ENCODE measurements at places on chromosomes 3 and 15.

- DNase-seq, result no peak
Observed at GRCh38 chr3:100465892-100466777, 26.3 kb upstream of the TMEM45A start.

DNA sequence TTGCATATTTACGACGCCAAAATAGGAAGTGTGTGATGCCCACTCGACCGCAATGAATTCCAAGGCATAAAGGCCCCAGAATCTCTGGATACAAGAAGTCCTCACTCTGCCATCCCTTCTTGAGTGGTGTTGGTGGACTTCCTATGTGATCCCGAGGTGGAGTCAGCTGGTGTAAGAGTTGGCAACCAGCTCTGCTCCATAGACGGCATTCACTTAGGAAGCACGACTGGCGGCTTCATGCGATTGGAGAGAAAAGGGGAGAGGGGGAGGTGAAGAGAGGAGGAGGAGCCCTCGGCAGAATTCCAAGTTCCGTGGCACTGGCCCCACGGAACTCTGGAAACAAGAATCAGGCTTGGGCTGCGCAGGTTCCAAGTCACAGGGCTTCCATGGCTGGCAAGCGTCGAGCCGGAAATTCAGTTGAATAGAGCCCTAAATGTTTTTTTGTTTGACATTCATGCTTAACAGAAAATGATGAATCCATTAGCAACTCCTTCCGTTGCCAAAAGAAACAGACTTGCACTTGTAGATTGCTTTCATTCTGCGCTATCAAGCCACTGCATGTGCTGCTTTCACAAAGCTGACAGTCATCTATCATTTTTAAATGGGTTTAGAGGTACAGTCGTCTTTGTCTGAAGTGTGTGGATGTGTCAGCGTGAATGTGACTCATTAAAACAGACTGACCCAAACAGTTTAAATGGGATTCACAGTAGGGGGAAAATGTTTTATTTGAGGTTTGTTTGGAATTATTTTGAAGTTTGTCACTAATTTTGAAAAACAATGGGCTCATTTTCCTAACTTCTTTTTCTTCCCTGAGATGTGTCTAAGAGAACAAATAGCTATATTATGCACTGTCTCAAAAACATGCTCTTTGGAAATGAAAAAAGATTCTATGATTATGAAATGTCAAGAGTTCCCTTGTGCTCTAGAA, 428.3 kb upstream of the ATP11B start:
- no peak for DNase-seq

DNA sequence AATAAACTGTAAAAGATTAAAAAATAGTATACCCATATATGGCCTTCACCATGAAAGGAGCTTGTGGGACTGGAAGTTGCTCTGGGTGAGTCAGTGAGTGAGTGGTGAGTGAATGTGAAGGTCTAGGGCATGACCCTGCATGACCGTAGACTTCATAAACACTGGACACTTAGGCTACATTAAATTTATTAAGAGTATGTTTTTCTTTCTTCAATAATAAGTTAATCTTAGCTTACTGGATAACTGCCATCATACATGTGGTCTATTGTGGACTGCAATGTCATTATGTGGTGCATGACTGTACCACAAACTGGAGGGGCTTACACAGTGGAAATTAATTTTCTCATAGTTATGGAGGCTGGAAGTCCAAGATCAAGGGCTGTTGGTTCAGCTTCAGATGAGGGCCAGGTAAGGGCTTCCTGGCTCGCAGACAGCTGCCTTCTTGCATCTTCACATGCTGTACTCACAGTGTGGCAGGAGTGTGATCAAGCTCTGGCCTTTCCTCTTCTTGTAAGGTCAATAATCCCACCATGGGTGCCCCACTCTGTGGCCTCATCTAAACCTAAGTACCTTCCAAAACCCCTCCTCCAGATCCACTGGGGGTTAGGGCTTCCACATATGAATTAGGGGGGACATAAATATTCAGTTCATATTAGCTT, 40.8 kb upstream of the PRR23E start:
- DNase-seq, result no peak

DNA sequence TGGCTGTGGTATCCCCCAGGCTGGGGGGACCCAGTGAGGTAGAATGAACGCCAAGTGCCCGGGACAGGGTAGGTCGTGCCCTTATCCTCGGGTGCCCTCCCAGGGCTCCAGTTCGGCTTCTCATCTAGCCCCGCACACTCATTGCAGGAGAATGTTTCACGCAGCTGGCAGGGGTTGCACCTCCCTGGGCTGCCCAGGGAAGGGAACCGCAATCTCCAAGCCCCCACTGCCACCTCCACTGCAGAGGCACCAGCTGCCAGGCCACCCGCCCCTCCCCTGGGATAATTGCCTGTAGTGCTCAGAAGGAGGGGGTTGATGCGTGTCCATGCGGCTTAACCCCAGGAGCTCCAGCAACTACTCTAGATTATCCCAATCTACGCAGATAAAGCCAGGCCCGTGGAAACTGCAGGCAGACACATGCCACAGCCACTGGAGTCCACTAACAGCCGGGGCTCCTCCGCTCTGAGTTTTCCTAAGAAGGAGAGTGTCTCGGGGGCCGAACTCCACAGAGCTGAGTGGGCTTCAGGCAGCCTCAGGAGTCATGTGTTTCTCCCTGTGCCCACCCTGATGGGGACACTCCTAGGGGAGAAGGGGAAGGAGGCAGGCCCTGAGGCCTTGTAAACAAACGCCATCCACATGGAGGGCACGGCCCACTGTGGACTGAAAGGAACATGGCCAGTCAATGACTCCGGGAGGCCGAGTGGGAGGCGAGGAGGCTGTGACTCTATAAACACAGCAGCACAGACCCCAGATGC, 137.2 kb upstream of the IQSEC1 start:
- no peak for DNase-seq

DNA sequence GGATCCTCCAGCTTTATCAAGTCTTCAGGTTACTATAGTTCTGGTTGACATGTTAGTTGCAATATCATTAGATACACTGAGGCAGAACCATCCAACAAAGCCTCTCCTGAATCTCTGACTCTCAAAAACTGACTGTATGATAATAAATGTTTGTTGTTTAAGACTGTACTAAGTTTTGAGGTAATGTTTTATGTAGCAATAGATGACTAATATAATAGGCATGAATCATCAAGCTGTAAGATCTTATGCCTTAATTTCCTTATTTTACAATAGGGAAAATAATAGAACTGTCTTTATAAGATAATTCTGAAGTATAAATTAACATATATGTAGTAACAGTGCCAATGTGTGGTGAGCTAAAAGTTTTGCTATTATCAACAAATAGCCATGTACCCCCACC, 88.9 kb upstream of the TBC1D5 start:
- DNase-seq, result no peak

DNA sequence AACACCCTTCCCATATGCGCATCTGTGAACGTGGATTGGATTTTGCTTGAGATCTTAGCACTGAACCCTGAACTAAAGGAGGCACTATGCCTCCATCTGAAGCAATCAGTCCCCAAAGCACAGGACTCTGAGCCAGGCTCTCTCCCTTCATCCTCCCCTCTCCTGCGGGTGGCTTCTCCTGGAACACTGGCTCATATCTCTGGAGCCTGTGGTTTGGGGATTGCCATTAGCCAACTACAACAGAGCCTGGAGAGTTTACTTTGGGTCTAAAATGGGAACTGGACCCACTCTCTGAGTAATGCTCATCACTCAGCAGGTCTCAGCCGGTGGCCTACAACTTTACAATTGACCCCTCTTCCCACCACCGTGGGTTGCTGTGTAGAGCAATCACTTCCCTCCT, 190.8 kb upstream of the HES1 start:
- no peak for DNase-seq

DNA sequence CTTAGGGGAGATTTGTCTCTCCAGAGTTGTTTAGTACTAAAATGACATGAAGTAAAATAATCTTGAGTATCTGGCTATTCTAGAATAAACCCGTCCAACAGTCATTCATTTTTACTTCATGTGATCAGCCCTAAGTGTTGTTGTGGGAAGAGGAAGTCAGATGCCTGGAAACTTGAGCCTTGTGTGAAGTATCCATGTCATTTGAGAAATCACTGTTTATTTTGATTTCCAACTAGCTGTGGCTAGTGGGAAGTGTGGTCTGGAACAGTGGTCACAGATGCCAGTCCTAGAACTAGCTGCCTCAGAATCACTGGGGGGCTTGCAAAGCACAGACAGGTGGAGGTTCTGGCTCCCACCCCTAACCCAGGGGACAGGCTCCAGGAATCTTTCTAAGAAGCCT, 77.7 kb upstream of the LIMD1 start:
- DNase-seq, result no peak

DNA sequence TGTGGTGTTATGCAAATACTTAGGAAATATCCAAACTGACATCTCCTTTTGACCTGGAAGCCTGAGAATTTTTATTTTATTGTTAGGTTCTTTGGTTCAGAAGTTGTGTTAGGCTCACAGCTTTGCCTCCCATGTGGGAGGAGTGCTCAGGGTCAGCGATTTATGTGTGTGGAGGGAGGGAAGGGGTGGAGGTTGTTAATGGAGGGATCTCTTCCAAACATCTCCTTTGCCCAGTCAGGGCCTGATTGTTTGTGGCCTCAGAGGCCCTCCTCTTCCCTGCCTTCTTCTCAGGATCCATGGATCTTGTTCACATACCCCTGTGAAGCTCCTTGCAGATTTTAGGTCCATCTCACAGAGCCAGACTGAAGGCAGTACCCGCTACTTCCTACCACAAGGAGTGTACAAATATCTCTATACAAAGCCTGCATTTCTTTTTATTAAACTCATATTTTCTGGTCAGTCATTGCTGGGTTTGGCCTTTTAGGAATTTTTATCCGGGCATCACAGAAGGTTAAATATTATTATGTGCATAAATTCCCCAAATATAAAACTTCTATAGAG, 40.3 kb downstream of the BBX start:
- no peak for DNase-seq

DNA sequence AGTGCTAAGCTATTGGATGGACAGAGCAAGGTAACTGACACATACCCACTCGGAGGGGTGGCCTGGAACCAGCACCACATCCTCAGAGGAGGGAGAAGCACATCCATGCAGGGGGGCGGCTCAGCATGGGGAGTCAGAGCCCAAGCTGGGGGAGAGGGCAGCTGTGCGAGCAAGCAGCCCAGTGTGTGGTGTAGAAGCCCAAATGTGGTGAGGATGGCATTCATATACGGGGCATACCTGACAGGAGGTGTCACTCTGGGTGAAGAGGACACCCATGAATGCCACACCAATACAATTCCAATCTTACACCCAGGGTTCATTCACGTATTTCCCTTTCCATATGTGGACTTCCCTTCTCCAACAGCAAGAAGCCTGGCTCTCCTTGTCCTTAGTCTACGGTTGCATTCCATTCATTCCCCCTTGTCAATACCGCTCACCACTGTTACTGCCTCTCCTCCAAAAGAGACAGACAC, 58.7 kb upstream of the ACAN start:
- no peak for DNase-seq

GRCh38 chr15:74333662-74334061, 33.8 kb downstream of the CYP11A1 start:
- no peak for DNase-seq

GRCh38 chr3:24709956-24710355, 215.3 kb upstream of the THRB start:
- no peak for DNase-seq

GRCh38 chr15:35784745-35785144, 238.8 kb upstream of the DPH6 start:
- no peak for DNase-seq

- no peak for DNase-seq
Observed at GRCh38 chr3:182424006-182424405, 369.3 kb upstream of the ATP11B start.

DNA sequence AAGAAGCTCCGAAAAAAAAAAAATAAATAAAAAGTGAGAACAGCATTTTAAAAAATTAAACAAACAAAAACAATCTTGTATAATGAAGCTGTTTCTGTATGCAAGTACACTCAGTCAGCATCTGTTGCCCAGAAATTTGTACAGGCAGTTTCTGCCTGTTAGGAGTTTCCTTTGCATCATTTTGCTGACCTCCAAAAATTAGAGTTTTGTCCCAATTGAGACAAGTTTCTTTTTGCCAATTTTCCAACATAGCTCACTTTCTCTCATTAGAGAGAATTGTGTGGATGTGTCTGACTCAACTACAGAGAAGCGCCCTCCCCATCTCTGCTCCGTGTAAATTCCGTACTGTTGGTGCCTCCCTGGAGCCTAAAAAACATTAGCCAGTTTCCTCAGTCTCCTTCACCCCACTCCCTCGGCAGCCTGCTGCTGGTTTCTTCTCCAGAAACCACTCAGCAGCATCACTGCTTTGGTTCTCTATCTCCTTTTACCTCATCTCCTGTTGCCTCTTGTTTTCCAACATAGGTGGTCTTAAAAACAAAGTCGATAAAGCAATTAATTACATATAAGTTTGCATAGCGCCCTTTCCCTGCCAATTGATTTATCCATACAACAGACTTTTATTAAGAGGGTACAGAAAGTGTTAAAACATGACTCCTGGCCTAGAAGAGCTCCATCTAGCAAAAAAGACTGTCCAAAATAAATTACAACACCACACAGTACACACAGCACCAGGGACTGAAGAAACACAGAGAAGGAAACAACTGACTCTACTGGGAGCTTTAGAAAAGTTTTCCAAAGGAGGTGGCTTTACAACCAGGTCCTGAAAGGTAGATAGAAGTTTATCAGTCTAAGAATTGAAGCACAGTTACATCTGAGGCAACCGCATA, 286.7 kb downstream of the SHOX2 start:
- no peak for DNase-seq

- DNase-seq, result no peak
Observed at GRCh38 chr3:172711454-172711795, 558 bp upstream of the NCEH1 start.

DNA sequence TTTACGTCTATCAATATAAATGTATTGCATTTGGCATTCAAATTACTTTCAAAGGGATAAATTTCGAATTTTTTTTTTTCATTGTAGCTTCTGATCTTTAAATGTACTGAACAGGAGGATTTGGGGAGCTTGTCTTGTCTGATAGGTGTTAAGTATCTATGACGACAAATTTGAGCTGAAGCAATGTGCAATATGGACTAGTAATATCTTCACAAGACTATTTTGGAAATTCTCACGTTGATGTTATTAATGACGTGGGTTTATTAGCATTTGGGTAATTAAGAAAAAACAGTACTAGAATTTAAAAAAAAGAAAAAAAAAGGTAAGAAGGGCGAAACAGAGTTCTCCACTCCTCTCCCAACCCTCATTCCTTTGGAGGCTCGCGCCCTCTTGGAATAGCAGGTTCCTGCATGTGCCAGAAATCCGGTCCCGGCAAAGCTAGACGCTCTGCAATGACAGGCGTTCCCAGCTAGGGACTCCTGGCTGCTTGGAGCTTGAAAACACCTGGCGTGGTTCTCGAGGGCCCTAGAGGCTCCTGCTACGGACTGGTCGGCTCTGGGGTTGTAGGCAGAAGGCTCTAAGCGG, 648 bp upstream of the P2RY1 start:
- DNase-seq, result no peak

DNA sequence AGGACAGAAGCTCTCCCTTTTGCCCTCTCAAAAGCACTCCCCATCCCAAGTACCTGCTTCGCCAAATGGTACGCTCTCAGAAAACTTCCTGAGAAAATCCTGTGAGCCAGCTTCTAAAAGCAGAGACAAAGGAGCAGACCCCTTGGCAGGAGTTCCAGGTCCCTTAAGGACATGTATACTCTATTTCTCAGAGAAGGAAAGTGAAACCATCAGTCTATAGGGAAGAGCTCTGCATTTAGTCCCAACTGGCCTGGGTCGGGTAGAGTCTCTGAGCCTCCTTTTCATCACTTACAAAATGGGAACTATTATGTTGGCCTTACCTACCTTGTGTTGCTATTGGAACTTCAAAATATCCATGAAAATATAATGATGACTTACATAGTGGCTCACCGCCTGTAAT, 19.7 kb downstream of the DAPK2 start:
- no peak for DNase-seq

Measured in Right ventricle myocardium inferior (tissue), 1 donor.